ENCODE measurements at places on chromosomes 6 and 20.

- no peak for DNase-seq
Observed at GRCh38 chr6:164296411-164296810, 881.9 kb downstream of the QKI start.

DNA sequence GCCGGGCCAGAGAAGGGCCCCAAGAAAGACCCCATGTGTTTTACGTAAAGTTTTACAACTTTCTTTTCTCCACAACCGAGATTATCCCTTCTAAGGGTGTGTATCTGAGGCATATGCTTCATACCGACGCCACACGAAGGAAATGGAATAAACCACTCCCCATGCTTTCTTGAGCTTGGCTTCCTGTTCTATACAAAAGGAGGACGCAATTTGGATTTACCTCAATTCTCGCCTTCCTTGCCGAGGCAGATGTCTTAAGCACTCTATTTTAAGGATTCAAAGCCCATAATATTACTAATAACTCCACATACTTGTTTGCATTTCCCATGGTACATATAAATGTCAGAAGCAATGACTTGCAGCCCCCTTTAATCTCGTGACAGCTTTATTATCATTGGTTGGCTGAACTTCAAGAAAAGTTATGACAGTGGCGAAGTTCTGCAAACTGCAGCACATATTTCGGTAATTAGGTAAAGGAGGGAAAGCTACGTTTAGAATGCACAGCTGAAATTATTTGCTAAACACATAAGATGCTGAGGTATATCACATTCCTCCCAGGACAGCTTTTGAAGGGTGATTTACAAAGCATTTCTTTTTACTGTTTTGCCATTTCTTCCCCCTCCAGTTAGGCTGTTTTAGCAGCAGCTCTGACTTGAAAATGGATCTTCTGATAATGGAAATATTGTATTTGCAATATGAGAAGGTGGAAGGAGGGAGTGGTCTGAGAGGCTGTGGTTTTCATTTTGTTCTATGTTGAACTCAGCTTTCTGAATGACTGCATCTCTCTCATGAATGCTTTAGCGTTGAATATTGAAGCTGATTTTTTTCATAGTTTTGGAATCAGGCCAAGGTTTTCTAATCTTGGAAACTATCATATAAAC is 330.5 kb downstream of the EPHA7 start:
- no peak for DNase-seq

- no peak for DNase-seq
Observed at GRCh38 chr6:85451565-85452306, 1.9 kb downstream of the NT5E start.

- DNase-seq: no peak
Observed at GRCh38 chr20:17883592-17884306, 84.8 kb downstream of the SNX5 start.

GRCh38 chr6:127582777-127583462 is 5.9 kb downstream of the C6orf58 start:
- DNase-seq: peak; percentile 63

DNA sequence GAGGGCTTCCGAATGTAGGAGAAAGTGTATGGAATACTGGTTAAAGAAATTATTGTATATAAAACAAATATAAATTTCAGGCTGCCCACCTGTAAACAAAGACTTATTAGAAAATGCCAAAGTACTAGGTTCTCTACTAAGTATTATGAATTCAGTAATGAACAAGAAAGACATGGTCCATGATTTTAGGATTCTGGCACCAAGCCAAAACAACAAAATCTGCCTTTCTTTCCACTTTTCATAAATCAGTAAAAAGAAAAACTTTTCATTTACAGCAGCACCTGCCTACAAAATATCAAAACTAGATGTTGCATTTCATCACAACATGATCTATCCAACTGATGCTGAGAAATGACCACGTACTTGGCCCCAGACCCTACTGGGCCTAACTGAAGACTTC is 14.5 kb upstream of the SNRPB start:
- no peak for DNase-seq

DNA sequence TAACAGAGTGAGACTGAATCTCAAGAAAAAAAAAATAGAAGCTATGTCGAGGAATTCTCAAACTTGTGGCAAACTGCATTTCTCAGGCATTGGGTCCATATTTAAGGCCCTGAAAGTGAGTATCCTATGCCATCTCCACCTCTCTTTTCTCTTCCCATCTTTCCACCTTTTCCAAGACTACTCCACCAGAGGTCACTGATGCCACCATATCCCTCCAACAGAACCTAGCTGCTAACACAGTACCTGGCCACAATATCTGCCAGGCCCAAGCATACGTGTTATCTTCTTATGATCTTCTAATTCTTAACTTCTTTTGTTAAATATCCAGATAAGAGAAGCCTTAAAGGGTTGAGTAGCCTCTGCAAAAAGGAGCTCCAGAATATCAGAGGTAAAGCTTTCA is 8.2 kb upstream of the ADGRF4 start:
- DNase-seq: no peak

DNA sequence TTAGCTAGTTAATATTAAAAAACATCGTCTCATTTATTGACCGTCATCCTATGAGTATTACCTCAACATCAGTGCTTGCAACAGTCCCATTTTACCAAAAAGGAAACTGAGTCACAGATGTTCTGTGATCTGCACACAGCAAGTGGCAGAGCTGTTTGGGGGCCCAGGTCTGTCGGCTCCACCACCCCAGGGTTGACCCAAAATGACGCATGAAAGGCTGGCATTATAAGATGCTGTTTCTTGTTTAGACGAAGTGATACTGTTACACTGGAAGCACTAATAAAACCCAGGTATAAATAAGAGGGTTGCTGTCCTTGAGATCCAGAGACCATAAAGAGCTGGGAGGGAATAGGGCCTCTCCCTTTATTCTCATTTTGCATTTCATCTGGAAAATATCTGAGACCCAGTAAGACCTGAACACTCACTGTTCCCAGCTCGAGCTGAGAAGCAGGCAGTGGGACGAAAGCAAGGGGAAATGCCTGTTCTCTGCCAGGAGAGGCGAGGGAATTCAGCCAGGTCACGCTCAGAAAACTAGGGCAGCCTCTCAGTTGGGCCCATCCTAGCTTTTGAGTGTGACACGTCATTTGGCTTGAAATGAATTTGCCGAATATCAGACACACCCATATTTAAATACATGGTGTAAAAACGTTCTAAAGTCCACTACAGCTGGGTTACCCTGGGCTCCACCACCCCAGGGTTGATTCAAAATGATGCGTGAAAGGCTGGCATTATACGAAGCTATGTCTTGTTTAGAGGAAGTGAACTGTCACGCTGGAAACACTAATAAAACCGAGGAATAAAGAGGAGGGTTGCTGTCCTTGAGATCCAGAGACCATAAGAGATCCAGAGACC is 1.4 kb upstream of the MICAL1 start:
- DNase-seq: no peak

GRCh38 chr6:73857341-73857890 is 161.4 kb downstream of the CD109 start:
- DNase-seq: no peak

- DNase-seq: no peak
Observed at GRCh38 chr20:49507741-49508434, 25.4 kb upstream of the KCNB1 start.

GRCh38 chr6:80276861-80277260 is 170.4 kb downstream of the BCKDHB start:
- DNase-seq: no peak
